ENCODE measurements at places on chromosomes 2 and 18.

DNA sequence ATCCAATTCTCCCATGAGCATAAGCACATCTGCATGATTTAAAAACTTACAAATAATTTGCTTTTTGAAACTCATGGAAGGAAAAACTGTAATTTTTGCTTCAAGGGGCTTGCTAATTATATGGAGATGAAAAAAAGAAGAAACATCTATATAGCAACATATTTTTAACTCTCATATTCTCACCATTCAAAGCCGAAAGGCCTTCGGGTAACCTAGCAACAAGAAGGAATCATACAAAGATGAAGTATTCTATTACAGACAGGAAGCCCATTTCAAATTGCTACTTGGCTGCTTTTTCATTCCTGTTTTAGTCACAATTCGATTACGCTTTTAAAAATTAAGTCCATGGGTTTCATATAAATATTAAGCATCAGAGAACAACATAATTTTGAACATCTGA lies 39.2 kb upstream of the RNU4ATAC start:
- DNase-seq: no peak

- no peak for DNase-seq
Measured at GRCh38 chr2:103451283-103451682, 689.5 kb downstream of the TMEM182 start.

DNA sequence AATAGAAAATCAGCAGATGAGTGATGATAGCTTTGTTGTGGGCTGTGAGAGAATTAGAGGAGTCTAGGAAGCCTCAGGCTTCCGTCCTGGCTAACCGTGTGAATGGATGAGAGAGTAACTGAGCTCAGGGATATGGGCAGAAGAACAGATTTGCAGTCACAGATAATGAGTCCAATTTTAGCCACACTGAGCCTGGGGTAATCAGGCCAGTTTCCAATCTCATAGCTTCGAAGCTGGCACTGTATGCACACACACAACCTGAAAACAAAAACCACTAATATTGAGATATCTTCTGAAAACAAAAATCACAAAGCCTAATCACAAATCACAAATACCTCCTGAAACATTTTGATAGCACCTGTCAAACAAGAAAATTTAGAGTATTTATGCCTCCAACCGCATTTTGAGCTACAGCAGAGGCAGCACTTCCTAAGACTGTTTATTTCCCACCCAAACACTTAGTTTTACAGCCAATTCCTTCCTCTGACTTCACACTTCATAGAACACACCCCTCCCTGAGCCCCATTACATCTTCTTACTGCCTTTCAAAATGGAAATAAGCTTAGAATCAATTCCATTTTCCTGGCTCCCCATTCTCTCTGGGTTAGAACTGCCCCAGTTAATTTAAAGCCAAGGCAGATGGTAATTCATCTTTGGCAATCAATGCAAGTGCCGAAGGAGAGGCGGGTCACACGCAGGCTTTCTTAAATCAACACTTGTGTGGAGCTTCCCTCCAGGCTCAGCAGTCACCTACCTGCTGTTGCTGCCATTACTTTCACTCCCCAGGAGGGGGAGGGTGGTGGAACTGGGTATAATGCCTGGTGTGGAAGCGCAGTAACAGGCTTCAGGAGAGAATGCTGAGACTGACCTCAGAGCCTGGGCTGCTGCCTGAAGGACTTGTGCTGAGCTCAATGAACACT lies 18.9 kb downstream of the TTR start:
- DNase-seq: no peak

GRCh38 chr2:173708806-173709205 lies 256.4 kb downstream of the SP3 start:
- DNase-seq: no peak

DNA sequence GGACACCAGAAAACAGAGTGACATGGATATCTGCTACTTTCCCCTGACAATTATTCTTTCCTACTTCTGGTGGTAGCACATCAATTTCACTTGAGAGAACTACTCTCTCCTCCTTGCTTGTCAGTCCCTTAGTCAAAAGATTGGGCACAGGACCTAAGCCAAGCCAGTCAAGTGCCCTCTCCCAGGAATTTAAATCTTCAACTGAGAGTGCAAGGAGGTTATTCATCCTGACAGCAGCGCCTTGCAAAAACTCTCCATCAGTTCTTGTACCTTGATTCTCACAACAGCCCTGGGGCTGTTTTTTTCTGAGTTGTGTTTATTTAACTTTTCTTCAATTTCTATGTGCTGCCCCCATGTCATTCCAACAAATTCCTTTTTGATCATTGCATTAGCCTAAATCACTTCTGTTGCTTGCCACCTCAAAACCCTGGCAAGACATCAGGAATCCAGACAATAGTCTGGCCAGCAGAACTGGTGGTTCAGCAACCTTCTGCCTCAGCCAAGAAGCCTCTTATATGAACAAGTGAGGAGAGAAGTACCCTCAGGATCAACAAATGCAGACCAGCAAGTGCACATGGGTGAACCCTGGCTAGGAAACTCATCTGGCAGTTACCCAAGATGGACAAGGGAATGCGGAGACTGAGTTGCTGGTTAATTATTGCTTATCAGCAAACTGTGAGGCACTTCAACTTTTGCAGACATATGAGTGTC lies 19.4 kb downstream of the COL4A3 start:
- DNase-seq: peak; percentile 9

GRCh38 chr2:84894758-84895520 lies 10.5 kb upstream of the TMSB10 start:
- DNase-seq: no peak

DNA sequence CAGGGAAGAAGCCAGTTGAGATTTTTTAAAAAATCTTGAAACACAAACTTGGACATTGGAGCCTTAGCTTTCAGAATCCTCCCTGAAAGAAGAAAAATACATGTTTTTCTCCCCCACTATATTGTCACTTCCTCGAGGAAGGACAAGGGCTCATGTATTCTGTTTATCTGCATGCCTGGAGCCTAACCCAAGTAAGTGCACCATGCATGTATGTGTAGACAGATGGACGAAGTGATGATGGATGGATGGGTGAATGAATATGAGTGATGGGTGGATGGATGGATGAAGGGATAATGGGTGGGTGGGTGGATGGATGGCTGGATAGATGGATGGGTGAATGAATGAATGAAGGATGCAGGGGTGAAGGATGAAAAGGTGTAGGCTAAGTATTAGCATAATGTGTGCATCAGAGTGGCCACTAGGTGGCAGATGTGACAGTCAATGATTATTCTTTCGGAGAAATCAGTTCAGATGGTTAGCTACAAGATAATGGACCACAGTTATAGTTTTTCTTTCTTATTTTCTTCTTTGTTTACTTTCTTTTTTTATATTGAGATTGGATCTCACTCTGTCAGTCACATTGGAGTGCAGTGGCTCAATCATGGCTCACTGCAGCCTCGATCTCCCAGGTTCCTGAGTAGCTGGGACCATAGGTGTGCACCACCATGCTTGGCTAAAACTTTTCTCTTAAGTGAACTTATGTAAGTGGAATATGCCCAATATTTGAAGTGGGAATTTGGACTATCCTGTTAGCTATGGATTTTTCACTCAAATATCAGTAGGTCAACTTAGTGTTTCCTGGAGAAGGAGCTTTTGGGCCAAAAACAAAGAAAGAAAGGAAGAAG lies 18.5 kb upstream of the CCDC93 start:
- peak; percentile 9 for DNase-seq

DNA sequence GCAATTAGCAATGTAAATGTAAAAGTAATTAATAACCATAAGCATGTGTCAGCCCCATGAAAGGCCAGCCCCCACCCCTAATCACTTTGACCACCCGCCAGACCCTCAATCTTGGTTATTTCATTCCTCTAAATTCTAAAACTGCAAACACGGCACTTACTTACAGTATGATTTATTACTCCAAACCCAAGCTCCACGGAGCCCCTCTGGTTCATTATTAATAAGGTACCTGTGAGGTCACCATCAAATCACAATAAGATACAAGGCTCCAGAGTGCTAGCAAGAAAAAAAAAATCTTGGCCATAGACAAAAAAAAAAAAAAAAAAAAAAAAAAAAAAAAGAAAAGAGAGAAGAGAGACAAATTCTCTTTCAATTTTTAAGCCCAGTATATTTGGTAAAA lies 879.5 kb downstream of the TDRD15 start:
- no peak for DNase-seq

DNA sequence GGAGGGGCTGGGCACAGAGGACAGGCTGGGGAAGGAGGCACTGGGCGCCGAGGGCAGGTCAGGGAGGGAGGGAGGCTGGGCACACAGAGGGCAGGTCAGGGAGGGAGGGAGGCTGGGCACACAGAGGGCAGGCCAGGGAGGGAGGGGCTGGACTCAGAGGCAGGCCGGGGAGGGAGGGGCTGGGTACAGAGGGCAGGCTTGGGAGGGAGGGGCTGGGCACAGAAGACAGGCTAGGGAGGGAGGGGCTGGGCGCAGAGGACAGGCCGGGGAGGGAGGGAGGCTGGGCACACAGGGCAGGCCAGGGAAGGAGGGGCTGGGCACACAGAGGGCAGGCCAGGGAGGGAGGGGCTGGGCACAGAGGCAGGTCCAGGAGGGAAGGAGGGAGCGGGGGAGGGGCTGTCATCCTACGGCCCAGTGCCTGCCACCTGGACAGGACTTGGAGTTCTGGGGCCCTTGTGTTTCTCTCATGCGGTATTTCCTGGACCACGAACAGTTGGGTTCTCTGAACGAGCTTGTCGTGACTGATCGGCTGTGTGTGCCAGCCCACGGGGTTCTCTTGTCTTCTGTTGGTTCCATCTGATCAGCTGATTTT lies 46.7 kb upstream of the KCNG2 start:
- no peak for DNase-seq

DNA sequence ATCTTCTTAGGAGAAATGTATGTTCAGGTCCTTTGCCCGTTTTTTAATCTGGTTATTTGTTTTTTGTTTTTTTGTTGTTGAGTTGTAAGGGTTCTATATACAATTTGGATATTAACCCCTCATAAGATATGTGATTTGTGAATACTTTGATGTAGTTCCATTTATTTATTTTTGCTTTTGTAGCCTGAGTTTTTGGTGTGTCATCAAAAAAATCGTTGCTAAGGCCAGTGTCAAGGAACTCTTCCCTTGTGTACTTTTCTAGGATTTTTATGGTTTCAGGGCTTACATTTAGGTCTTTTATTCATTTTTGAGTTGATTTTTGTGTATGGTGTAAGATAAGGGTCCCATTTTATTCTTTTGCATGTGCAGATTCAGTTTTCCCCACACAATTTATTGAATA lies 372.6 kb downstream of the PLCL1 start:
- DNase-seq: no peak

- no peak for DNase-seq
Measured at GRCh38 chr2:209472112-209472832, 48.4 kb downstream of the MAP2 start.

DNA sequence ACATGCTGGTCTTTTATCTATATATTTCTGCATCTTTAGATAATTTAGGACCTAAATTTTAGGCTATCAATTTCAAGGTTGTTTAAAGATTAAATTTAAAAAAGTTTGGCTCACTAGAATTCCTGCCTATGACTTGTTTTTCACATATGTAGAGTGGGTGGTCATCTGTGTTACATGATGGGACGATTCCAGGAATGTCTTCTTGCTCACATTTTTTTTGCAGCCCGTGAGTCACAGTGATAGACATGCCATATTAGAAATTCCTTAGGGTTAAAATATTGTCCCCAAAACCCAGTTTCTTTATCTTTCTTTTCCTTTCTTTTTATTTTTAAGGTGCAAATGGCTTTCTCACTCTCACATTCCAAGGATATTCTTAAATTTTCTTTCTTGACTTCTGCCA lies 652.0 kb downstream of the PLCL1 start:
- DNase-seq: no peak

GRCh38 chr2:1654696-1655374 lies 89.5 kb downstream of the PXDN start:
- no peak for DNase-seq

DNA sequence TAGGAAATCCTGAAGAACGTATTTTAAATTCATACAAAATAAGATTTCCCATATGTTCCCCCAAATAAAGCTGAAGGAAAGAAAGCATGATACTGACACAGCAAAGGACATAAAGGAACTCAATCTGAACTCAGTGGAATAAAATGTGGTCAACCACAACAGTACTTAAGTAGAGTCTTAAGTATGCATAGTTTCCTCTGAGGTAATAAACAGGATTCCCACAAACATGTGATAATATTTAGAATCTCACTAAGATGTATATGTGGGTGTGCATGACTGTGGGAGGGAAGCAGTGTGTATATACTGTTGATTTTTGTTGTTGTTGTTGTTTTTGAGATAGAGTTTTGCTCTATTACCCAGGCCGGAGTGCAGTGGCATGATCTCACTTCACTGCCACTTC lies 69.3 kb downstream of the NOL10 start:
- DNase-seq: peak; percentile 86

DNA sequence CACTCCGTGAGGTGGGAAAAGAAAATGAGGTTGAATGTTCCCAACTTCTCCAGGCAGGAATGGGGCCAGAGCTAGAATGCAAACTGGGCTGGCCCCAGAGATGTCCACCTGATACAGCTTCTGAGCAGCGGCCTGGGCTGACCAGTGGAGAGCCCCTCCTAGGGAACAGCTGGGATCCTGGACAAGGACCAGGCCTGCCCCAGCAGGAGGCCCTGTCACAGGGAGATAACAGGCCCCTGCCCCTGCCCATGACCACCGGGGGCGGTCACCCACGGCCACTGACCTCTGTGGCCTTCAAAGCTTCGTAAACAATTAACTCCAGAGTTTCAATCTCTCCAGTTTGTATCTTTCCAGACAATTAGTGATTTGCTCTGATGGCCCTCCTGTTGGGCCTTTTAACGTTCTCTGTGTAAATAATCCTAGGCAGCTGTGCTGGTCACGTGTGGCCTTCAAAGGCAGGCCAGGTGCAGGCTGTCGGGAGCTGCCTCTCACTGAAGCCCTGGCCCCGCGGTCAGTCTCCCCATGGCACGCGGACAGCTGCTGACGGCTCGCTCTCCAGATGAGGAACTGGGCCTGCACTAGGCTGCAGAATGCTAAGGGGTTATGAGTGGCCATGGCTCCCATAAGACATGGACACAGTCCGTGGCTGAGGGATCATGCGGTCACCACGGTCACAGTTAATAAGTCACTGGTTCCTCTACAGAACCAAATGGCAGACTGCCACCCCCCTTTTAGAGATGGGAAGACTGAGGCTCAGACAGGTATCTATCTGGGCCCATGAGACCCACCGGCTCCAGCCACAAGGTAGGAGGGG lies 9.2 kb downstream of the HS6ST1 start:
- no peak for DNase-seq

- DNase-seq: no peak
Measured at GRCh38 chr2:102801098-102801718, 39.4 kb downstream of the TMEM182 start.

- DNase-seq: no peak
Measured at GRCh38 chr2:64599469-64599868, 54.2 kb downstream of the SERTAD2 start.

GRCh38 chr2:177165061-177165583 lies 47.5 kb upstream of the HNRNPA3 start:
- no peak for DNase-seq

DNA sequence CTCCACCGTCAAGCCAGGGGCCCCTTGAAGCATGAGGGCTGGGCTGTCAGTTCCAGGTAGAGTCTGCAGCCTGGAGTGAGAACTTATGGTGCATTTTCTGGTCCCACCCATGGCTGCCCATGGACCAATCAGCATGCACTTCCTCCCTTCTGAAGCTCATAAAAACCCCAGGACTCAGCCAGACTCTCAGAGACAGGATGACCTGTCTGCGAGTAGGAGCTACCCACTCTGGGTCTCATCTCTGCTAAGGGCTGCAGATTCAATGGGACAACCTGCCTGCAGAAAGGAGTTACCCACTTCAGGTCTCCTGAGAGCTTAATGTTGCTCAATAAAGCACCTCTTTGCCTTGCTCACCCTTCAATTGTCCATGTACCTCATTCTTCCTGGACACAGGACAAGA lies 9.4 kb upstream of the DUSP19 start:
- DNase-seq: no peak

- no peak for DNase-seq
Measured at GRCh38 chr2:68371138-68371537, 6.1 kb downstream of the PLEK start.
